ENCODE measurements at places on chromosomes 11 and 22. TPM values are rescaled to one million over a fixed set of nuclear protein-coding genes. Genes with fewer than 3 reads are reported as not detected.

HIPK3 gene
- 73.2 TPM for total RNA-seq

SLC35C1 gene
- total RNA-seq: 24.0 TPM

HBE1 gene
- total RNA-seq: not detected

LDHAL6A gene
- not detected for total RNA-seq

APOA4 gene
- not detected for total RNA-seq

UBQLN3 gene
- total RNA-seq: not detected

PNPLA3 gene
- 10.8 TPM for total RNA-seq

CASP4 gene
- 0.86 TPM for total RNA-seq

MUC6 gene
- total RNA-seq: not detected

WT1 gene
- total RNA-seq: 1.4 TPM

MRGPRX3 gene
- total RNA-seq: not detected

- DNase-seq: peak; percentile 68
These were observed at the start of gene MED19 for GRCh38 chr11:57711414-57712255. TSS of gene MED19 (minus strand) at chr11:57712215. CDS start at chr11:57712179, 36 bp downstream.

GRCh38 chr11:702462-703461 is 3.3 kb upstream of the EPS8L2 start:
- DNase-seq: no peak

- DNase-seq: no peak
These were observed 45.2 kb downstream of the SC5D start for GRCh38 chr11:121337740-121338272.

GRCh38 chr22:31084811-31085492 is 3.8 kb downstream of the SMTN start:
- DNase-seq: peak; percentile 64

DNA sequence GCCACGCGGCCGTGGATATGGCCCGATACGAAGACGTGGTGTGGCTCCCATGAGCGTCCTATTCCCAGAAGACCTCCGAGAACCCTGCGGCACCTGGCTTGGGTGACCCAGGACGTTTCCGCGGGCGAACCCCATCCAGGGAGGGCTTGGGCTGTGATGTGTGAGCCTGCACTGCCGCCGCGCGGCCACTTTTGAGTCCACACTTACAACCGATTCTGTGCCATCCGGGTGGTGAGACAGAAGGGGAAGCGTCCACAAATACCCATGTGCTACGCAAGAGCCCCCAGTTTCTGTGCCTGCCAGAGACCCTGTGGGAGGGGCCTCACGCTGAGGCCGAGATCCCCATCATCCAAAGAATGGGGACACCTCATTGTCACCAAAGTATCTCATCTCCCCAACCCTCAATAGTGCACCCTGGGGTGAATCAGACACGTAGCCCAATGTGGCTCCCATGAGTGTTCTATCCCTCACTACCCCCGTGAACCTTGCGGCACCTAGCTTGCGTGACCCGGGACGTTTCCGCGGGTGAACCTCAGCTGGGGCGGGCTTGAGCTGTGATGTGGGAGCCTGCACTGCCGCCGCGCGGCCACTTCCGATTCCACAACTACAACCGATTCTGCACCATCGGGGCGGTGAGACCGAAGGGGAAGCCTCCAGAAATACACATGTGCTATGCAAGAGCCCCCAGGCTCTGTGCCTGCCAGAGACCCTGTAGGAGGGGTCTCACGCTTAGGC is 4.6 kb upstream of the H19 start:
- no peak for DNase-seq

DNA sequence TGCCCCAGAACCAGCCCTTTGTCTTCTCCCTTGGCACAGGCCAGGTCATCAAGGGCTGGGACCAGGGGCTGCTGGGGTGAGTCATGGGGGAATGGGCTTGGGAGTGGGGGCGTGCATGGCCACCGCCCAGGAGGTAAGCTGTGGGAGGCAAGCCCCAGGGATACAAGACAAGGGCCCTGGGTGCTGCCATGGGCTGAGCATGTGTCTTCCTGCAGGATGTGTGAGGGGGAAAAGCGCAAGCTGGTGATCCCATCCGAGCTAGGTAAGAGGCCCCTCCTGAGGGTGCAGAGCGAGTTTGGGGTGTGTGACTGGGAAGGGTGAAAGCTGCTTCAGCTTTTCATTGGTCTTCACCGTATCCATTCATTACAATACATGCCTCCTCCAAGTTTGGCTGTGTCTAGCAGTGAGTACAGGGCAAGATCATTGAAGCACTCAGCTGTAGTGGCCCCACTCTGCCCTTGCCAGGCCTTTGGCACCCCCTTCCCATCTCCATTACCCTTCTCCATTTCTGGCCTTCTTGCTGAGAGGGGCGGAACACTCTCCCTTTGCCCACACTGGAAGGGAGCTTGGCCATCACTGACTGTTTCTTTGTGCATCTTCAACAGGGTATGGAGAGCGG is 2.5 kb downstream of the FKBP2 start:
- no peak for DNase-seq

- DNase-seq: no peak
These were observed 35.6 kb downstream of the BMAL1 start for GRCh38 chr11:13313005-13313819.

DNA sequence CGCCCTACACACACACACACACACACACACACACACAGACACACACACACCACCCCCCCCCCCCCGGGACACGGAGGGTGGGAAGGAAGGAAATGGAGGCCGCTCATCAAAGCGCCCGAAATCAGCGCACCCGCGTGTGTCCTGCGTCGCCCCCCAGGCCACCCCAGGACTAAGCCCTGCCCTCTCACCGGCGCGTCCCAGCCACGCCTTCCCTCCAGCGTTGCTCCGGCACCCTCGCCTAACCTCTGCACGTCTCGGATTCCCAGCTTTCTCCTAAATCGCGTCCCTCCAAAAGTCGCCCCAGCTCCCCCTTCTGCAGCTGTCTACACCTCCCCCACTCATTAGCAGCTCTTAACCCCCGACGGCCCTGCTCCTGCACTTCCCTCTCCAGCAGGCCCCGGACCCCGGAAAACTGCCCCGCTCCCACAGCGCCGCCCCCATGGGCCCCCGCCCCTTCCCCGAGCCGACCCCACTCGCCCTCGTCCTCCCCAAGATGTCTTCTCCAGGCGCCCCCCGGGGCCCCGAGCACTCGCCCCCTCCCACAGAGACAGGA is 557 bp downstream of the PACSIN2 start:
- DNase-seq: no peak

DNA sequence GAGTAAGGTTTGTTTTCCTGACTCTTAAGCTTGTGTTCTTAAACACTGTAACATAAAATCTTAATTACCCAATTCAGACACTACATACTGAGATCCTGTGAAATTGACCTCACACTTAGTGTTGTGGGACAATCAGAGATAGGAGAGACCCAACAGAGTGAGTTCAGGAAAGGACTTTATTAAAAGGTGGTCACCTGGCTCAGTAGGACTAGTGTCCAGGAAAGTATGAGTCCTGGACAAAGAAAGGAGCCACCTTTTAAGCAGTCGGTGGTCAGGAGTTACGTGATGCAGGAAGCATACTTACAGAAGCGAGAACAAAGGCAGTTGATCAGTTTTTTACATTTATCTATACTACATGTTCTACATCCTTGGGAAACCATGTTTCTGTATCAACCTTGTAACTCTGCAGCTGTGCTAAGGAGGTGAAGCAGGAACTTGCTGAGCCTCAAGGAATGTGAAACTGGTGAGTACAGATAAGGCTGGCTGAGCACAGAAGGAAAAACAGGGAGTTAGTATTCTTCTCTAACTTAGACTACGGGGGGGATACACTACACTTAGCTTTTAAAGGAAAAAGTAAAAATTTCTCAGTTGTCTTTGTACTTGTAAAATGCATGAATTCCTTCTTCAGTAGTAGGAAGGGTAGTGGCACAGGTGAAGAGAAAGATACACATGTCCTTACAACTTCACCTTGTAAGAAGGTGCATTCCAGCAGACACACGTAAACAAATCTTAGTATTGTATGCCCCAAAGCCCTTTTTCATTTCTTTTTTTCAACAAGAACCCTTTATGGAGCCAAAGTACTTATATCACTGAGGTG is 15.1 kb downstream of the OR51E1 start:
- no peak for DNase-seq

DNA sequence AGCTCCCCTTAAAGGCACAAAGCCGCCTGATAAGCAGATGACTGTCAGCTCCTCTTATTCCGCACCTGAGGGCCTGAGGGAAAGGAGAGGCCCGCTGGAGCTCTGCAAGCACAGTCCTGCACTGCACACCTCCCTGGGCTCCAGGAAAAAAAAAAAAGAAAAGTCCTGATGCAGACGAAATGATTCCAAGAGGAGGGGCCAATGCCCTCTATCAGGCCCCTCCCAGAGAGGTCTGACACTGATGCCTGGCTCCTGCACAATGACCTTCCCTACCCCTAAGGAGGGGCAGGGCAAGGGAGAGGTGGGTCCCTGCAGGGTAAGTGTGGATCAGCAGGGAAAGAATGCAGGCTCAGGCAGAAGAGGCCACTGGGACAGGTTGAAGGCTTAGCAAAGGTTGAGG is 572.7 kb downstream of the SOX6 start:
- DNase-seq: no peak

DNA sequence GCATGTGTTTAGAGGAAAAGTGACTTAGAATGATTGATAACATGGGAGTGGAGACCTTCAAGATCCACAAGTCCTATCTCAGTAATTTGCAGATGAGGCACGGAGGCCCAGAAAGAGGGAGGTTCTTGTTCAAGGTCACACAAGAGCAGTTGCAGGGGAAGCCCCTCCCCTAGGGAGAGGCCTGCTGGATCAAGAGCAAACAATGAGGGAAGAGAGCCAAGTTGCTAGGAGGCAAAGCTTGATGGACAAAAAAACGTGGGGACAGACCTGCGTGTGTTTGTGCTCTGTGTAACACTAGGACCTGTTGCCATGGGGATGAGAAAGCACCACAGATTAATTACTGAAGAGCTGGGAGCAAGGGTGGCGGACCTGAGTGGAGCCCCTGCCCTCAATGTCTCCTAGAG is 6.4 kb upstream of the MFRP start:
- no peak for DNase-seq

GRCh38 chr11:73356979-73357860 is 19.0 kb upstream of the RELT start:
- no peak for DNase-seq

DNA sequence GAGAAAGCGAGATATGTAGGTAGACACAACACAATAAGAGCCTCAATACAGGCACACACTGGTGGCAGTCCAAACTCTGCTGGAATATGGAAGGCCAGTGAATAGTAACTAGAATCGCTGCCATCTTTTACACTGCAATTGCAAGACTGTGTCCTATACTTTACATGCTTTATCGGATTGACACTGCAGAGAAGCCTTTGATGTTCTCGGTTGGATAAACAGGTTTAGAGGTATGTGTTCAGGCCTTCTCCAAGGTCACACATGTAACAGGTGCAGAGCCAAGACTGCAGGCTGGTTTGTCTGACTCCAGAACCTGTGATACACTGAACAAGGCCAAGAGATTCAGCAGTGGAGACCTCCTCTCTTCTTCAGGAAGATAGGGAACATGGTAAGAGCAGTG is 5.1 kb downstream of the SAA1 start:
- no peak for DNase-seq

GRCh38 chr11:106706355-106706754 is 311.9 kb downstream of the GUCY1A2 start:
- peak; percentile 83 for DNase-seq

DNA sequence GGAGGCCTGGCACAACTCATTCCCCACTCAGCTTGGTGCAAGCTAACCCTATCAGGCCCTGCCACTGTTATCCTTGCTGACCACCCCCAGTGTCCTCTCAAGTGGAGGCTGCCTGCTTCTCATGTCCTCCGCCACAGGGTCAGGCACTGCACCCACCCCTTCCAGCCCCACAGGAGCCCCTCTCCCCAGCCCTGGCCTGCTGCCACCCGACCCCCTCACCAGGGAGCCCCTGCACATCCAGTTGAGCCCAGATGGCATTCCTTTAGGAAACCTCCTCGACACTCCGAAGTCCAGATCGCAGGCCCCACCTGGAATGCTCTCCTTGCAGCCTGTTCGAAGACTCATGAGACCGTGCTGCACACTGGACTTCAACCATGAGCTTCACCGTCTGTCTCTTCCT is 28.0 kb upstream of the IL17RA start:
- no peak for DNase-seq

DNA sequence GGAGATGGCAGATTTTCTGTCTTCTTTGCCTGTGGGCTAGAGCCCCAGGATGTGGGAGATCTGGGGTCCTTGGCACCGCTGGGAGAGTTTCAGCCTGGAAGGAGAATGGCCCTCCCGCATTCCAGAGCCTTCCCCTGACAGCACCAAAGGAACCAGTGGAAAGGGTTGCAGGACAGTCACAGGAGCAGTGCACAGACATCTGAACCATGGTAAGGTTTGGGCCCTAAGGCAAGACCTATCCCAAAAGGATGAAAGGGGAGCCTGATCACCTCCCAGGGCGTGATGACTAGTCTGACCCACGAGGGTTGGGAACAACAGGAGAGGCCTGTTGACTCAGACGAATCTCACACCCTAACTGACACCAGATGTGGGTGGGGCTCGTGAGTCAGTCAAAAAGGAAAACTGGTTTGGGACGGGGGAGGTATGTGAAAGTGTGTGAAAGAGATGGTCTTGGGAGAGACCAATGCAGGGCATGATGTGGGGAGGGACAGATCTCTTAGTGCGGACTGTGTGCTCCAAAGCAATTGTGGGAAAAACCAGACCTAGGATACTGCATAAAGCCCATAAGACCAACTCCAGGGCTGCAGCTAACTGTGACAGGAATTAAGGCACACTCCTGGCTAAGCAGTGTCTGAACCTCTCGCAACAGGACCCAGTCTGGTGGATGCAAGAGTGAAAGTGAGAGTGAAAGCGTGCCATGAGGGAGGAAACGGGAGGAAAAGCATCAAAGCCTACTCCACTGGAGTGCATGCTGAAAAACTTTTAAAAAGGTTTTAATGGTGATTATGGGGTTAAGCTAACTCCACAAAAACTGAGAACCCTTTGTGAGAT is 39.1 kb upstream of the GLYAT start:
- DNase-seq: peak; percentile 30

- peak; percentile 49 for DNase-seq
These were observed 475 bp downstream of the PITPNB start for GRCh38 chr22:27918341-27919221.

- peak; percentile 78 for DNase-seq
These were observed 372.8 kb upstream of the CCDC179 start for GRCh38 chr11:23233075-23233474.

DNA sequence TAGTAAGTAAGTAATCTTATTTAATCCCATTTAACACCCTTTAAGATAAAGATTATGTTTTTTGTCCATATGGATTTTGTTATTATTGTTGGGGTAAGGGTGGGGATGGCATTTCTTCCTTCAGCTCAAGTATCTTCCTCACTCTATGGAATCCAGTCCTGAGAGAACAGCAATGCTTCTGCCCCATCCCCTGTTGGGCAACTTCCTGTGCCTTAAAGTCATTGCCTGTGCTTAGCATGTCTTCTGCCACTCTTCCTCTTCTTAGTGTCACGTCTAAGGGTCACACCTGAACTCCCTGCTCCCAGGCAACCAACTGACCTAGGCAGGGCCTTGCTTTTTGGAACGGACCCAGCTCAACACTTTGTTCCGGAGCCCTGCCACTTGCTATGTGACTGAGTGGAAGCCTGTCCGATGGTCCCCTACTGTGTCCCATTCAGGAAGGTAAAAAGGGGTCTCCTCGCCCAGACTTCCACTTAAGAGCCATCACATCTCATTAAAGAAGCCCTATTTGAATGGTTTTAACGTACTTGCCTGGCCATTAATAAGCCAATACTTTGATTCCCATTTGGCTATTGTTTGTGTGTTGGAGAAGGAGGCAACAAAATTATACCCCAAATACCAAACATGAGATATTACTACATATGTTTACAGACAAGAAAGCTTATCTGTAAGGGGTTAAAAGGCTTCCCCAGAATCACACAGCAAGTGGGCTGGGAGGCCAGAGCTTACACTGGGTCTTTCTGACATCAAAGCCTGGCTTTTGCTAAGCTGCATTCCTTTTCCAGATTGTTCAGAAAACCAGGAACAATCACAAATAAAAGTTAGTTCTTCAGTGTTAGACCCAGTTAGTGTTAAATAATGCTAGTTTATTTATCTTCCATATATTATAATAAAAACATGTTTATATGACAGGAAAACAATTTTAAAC is 59.2 kb downstream of the RAB38 start:
- DNase-seq: no peak

Measured in astrocyte (in vitro differentiated cells and primary cell).